ENCODE measurements at places on chromosomes 5 and 9.

GRCh38 chr5:138018849-138019248 lies 14.0 kb downstream of the FAM13B start:
- DNase-seq, result no peak

DNA sequence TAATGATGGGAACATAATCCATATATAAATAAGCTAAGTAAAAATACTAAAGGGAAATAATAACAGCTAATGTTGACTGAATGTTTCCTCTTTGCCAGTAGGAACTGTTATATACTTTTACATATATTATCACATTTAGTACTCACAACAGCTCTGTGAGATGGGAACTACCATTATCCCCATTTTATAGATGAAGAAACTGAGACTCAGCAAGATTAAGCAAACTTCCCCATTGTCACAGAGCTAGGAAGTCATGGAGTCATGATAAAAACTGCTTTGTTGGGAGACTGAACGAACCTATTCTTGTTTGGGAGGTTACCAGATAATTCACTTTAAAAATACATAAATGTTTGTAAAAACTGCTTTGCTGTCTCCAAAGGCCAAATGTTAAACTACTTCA lies 23.4 kb downstream of the WNT8A start:
- no peak for DNase-seq

- DNase-seq, result no peak
Observed at GRCh38 chr5:42962124-42962523, 78.0 kb downstream of the ANXA2R start.

DNA sequence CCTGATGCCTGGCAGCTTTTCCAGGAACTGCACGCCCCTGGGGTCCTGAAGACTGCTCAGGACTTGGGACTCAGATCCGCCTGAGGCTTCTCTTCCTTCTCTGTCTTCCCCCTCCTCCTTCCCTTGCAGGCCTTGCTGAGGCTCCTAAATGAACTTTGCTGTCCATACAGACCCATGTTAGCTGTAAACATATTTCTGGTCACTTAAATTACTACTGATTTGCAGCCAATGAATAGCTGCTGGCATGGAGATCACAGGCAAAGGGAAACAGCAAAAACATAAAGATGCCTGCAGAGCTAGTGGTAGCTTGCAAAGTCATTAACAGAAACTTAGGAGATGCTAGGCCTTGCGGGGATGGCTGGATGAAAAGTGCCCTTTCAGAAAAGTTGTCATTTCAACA lies 261.9 kb downstream of the GADD45G start:
- DNase-seq, result no peak

DNA sequence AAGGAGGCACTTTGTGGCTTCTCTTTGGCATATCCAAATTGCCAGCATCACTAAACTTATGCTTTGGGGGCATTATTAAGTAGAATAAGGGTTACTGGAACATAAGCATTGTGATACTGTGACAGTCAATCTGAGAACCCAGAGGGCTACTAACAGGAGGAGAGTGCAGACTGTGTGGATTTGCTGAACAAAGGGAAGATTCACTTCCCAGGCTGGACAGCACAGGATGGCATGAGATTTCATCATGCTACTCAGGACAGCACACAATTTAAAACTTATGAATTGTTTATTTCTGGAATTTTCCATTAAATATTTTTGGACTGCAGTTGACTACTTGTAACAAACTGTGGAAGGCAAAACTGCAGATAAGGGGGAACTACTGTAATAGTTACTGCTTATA lies 212.5 kb downstream of the TMC1 start:
- no peak for DNase-seq

DNA sequence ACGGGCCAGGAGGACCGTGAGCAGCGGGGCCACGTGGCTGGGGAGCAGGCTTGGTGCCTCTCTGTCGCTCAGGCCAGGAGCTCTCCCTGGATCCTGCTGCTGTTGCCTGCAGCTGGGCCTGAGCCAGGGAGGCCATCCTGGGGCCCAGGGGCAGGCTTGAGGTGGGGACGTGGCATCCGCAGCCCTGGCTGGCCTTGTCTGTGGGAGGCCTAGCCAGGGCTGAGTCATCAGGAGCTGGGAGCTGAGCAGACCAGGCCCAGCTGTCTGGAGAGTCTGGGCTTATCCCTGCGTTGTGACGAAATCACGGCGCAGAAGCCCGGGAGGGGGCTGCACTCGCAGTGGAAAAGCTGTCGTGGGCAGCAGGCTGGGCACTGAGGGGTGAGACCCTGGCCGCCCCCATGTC lies 138.8 kb upstream of the COL5A1 start:
- DNase-seq, result no peak

DNA sequence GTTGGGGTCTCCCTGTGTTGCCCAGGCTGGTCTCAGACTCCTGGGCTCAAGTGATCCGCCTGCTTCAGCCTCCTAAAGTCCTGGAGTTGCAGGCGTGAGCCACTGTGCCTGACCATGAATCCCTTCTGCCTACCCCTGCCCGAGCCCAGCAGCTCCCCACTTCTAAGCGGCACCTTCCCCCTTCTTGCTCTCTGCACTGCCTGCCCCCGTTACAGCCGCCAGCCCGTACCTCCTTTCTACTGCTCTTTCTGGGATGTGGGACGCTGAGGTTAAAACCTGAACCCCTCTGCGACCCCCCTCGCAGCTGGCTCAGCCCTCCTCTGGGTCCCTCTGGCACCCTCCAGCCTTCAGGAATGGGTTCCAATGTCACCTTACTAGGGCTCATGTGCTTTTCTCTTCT lies 249.6 kb downstream of the PBX3 start:
- DNase-seq, result no peak

GRCh38 chr5:50700706-50701105 lies 34.3 kb downstream of the PARP8 start:
- DNase-seq, result no peak

GRCh38 chr5:151195622-151196021 lies 28.3 kb downstream of the CCDC69 start:
- no peak for DNase-seq

DNA sequence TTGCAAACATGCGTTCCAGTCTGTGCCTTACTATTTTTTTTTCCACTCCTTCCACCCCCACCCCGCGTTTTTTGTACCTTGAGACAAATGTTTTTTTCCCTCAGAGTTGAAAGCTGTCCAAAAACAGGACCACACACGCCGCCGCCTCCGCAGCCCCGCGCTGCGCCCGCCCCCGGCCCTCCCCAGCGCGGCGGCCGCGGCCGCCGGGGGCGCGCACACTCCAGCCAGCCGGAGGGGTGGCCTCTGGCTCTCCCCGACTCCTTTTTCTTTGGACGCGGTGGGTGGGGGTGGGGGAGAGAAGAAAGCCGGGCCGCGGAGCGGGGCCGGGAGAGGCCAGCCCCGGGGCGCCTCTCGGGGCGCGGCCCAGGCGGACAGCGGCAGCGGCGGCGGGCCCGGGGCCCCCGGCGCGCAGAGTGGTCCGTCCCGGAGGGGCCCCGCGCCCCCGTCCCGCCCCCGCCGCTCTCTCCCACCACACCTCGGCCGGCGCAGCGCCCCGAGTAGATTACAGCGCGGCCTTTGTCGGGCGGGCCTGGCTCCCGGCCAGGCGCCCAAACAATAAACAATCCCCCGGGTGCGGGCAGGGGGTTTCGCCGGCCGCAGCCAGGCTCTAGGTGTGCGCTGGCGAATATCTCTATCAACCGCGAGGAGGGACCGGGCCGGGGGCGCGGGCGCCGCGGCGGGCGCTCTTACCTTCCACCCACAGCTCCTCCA lies 10.9 kb downstream of the PTCH1 start:
- DNase-seq, result no peak

- DNase-seq, result no peak
Observed at GRCh38 chr9:12785941-12786340, 11.1 kb downstream of the LURAP1L start.

GRCh38 chr5:68154119-68154857 lies 61.3 kb upstream of the PIK3R1 start:
- DNase-seq, result no peak

GRCh38 chr5:67146574-67146973 lies 50.0 kb downstream of the CD180 start:
- no peak for DNase-seq

GRCh38 chr5:608429-609370 lies 3.4 kb upstream of the CEP72 start:
- DNase-seq, result no peak

- DNase-seq, result no peak
Observed at GRCh38 chr5:179267671-179268083, 77.6 kb downstream of the ADAMTS2 start.

- DNase-seq, result no peak
Observed at GRCh38 chr9:115850548-115851304, 302.9 kb upstream of the PAPPA start.

- no peak for DNase-seq
Observed at GRCh38 chr5:79929095-79929494, 62.0 kb downstream of the MTX3 start.

GRCh38 chr9:128397831-128398230 lies 22.8 kb upstream of the CERCAM start:
- no peak for DNase-seq

DNA sequence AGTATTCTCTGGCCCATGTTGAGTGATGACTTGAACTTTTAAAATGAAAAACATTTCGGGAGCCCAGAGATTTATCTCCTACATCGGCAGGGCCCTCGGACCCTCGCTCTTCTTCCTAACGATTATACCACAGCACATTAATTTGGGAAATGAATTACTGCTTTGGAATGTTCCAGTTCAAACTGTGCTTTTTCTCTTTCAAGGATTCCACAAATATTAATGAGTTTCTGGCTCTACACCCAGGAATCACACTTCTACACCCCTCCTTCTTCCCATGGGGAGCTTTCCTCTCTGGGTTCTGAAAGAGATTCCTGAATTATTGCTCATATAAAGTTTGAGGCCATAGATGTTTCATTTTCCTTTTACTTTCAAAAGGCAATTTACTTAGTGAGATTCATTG lies 41.2 kb downstream of the NSG2 start:
- no peak for DNase-seq

DNA sequence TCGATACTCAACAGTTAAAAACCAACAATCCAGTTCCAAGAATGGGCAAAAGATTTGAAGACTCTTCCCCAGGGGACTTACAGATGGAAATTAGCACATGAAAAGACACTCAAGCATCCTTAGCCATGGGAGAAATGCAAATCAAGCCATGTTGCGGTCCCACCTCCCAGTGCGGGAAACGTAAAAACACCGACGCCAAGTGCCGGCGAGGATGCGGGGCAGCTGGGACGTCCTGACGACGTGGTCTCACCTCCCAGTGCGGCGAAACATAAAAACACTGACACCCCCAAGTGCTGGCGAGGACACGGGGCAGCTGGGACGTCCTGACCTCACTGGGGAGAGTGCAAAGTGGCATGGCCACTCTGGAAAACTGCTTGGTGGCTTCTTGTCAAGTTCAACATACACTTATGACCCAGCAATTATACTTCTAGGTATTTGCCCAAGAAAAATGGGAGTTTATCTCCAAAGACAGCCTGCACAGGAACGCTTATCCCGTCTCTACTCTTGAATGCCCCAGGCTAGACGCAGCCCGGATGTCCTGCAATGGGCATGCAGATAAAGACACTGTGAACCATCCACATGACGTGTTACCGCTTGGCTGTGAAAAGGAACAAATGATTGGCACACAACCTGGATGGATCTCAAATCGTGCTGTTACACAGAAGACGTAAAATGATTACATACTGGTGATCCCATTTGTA lies 60.1 kb upstream of the UBAC1 start:
- DNase-seq, result no peak

DNA sequence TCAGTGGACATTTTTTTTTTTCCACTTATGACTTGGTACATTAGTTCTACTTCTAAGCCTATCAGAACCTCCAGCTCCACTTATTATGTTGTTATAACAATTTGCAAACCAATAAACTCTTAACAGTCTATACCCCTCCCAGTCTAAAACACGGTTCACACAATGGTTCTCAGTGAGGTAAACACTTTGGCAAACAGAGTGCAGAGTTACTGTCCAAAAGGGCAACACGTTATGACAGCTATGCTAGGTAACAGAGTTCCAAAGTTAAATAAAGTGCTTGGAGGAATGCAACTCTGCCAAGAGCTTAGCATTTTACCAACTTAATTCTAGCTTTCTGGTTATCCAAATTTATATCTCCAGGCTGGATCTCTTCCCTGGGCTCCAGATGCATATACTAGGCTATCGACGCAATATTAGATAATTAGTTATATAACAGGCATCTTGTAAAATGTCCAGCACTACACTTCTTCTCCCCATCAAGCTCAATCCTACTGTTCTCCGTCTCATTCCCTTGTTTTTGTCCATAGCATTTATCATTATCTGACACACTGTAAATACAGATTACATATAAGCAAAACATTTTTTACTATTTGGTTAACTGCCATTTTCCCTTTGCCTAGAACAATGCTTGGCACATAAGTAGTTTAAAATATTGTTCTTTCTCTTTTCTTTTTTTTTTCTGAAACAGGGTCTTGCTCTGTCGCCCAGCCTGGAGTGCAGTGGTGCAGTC lies 14.3 kb downstream of the FNBP1 start:
- no peak for DNase-seq

- DNase-seq, result no peak
Observed at GRCh38 chr5:134392301-134392700, 19.4 kb downstream of the CDKN2AIPNL start.

- DNase-seq, result peak; percentile 82
Observed at GRCh38 chr5:157265714-157266285, at the start of gene CYFIP2. TSS of gene CYFIP2 (plus strand) at chr5:157266123. CDS start at chr5:157285362, 19,239 bp downstream.

DNA sequence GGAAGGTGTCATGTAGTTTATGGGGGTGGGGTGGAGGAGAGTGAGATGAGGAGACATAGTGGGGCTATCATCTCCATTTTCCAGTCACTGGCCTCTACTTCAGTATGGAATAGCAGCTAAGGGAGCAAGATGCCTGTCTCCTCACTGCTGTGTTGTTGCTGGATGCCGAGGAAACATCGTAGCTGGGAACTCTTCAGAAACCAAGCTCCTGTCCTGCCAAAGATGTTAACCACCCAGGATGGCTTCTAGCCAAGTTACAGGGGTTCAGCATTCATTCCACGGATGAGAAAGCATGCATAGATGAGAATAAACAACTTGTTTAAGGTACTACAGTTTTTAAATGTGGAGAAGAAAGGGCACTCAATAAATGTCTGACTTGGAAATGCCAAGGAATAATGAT lies 226.5 kb downstream of the ASTN2 start:
- DNase-seq, result no peak

GRCh38 chr5:136206361-136206760 lies 13.4 kb upstream of the SMIM32 start:
- DNase-seq, result no peak

- no peak for DNase-seq
Observed at GRCh38 chr5:172502969-172503368, 48.6 kb upstream of the SH3PXD2B start.

GRCh38 chr9:135525241-135526088 lies 4.2 kb downstream of the LCN1 start:
- DNase-seq, result no peak

DNA sequence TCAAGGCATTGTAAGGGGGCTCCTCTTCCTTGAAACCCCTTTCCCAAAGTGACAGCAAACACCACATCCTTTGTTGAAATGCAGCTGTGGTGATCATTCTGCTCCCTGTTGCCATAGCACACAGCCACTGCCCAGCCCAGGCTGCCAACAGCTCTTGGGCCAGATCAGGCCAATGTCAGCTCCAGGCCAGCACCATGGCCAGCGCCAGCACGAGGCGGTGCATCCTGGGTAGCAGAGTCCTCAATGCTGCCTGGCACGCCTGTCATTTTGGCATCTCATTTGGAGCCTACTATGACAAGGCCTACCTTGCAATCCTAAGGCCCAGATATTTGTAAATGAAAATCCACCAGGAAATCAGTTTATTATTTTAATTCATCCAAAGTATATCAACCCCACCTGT lies 390.6 kb downstream of the DNAH5 start:
- no peak for DNase-seq

Data from stimulated activated CD4-positive, alpha-beta T cell treated with anti-CD3 and anti-CD28 coated beads, Interleukin-1b, Interleukin-23, amount 100 ng/mL, for 4 hours (primary cell).